ENCODE measurements at places on chromosomes 16 and 17. TPM values are rescaled to one million over a fixed set of nuclear protein-coding genes. Genes with fewer than 3 reads are reported as not detected.

Gene ABI3
- total RNA-seq, result 3.3 TPM

GRCh38 chr17:76469076-76469990, 1.9 kb downstream of the AANAT start:
- no peaks in the 10 kb centered on the region for H3K36me3 ChIP-seq
- no peak for DNase-seq
- no peak overlapping the region for H3K27ac ChIP-seq
- H3K27me3 ChIP-seq, result no peaks in the 10 kb centered on the region
- H3K4me1 ChIP-seq, result no peaks in the 10 kb centered on the region
- H3K4me3 ChIP-seq, result no peak overlapping the region

DNA sequence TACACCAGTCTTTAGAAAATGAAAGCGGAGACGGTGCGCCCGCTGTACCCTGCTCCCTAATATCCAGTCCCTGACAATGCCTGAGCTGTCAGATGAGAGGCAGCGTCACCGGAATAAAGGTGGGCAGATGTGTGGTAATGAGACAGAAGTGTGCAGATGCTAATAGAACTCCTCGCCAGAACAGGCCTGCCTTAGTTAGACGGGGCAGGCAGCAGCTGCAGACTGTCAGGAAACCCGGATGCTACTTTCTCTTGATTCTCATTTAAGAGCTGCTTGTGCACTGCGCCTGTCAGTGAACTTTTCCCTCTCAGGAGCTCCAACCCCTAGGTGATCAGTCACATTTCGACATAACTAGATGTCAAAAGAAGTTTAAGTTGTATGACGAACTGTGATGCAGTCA, 221.8 kb upstream of the IRX3 start:
- no peaks in the 10 kb centered on the region for H3K36me3 ChIP-seq
- no peak overlapping the region for H3K27ac ChIP-seq
- H3K4me1 ChIP-seq, result no peaks in the 10 kb centered on the region
- H3K27me3 ChIP-seq, result no peaks in the 10 kb centered on the region
- H3K4me3 ChIP-seq, result no peak overlapping the region

DNA sequence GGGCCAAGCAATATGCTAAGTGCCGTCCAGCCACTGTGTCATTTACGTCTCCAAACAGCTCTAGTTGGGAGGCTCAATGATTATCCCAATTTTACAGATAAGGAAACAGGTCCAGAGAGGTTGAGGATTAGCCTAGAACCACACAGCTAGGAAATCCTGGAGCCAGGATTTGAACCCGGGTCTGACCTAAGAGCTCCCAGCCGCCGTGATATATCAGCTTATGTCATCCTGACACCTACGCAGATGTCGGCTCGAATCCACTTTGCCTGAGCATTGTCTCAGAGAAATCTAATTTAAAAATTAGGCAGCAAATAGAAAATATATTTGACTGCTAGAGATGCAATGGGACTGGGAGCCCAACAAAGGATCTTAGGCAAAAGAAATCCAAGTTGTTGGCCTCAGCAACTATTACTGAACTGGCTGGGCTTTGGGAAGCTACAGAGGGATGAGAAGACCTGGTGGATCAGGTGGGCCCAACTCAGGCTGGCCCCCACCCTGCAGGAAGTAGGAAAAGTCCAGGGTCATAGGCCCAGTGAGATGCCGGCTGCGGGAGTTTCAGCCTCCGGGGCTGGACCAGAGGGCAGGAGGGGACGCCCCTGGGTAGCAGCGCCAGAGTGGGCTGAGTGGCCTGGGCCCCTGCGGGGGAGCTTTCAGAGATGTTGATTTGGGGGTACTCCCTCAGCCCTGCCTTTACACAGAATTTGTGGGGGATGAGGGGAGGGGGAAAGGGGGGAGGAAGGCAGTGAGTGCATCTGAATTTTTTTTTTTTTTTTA, 35.1 kb upstream of the IL21R start:
- H3K27ac ChIP-seq, result peak overlapping the region; percentile 71
- no peaks in the 10 kb centered on the region for H3K27me3 ChIP-seq
- H3K4me3 ChIP-seq, result no peak overlapping the region
- H3K4me1 ChIP-seq, result peaks cover 18% of the 10 kb centered on the region

- H3K36me3 ChIP-seq, result no peaks in the 10 kb centered on the region
- peak; percentile 29 for DNase-seq
- no peak overlapping the region for H3K27ac ChIP-seq
- H3K4me3 ChIP-seq, result no peak overlapping the region
- no peaks in the 10 kb centered on the region for H3K27me3 ChIP-seq
- H3K4me1 ChIP-seq, result no peaks in the 10 kb centered on the region
These were observed 159.8 kb downstream of the COPRS start for GRCh38 chr17:31699281-31699680.

Gene OR3A3
- not detected for total RNA-seq

GRCh38 chr17:81694810-81695209, 8.4 kb upstream of the MRPL12 start:
- no peaks in the 10 kb centered on the region for H3K4me1 ChIP-seq
- H3K4me3 ChIP-seq, result no peak overlapping the region
- H3K27ac ChIP-seq, result no peak overlapping the region

GRCh38 chr16:84889066-84889465, 69.3 kb downstream of the CRISPLD2 start:
- no peak overlapping the region for H3K27ac ChIP-seq
- no peaks in the 10 kb centered on the region for H3K36me3 ChIP-seq
- no peak for DNase-seq
- H3K4me3 ChIP-seq, result no peak overlapping the region
- H3K4me1 ChIP-seq, result no peaks in the 10 kb centered on the region

GRCh38 chr17:43217614-43218087, 6.0 kb downstream of the TMEM106A start:
- no peaks in the 10 kb centered on the region for H3K27me3 ChIP-seq
- no peaks in the 10 kb centered on the region for H3K4me1 ChIP-seq
- H3K4me3 ChIP-seq, result no peak overlapping the region
- no peak for DNase-seq
- H3K36me3 ChIP-seq, result no peaks in the 10 kb centered on the region
- no peak overlapping the region for H3K27ac ChIP-seq

DNA sequence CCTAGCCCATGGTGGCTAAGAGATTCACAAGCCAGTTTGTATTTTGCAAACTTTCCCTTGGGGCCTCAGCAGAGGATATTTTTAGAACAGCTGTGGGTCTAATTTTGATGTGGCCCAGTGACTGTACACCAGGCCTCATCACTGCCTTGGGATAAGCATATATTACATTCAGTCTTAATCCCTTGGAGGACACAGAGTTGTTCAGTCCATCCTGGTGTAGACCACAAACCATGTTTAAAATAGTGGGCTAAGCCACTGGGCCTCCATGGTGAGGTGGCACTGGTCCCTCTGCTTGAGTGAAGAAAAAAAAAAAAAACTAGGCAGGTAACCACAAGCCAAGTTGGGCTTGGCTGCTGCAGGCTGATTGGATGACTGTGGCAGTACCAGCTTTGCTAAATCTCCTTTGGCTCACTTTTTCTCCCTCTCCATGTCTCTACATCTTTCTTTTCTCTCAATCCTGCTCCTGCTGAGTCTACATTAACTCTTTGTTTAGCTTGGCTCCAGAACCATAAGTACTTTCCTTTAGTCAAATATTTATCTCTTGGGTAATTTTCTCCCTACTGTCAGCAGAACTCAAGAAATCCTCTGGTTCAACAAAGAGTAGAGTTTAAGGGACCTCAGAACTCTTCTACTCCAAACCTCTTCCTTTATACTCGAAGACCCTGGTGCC, 120.0 kb upstream of the TBX2 start:
- H3K27ac ChIP-seq, result no peak overlapping the region
- no peak for DNase-seq
- H3K27me3 ChIP-seq, result no peaks in the 10 kb centered on the region
- H3K4me1 ChIP-seq, result no peaks in the 10 kb centered on the region
- no peak overlapping the region for H3K4me3 ChIP-seq
- H3K36me3 ChIP-seq, result no peaks in the 10 kb centered on the region

Gene CCL3
- total RNA-seq, result 2.0 TPM

- peaks cover 4% of the 10 kb centered on the region for H3K4me1 ChIP-seq
- H3K4me3 ChIP-seq, result peak overlapping the region; percentile 33
- no peak overlapping the region for H3K27ac ChIP-seq
These were observed 1.3 kb downstream of the ARL5C start for GRCh38 chr17:39164675-39165143.

DNA sequence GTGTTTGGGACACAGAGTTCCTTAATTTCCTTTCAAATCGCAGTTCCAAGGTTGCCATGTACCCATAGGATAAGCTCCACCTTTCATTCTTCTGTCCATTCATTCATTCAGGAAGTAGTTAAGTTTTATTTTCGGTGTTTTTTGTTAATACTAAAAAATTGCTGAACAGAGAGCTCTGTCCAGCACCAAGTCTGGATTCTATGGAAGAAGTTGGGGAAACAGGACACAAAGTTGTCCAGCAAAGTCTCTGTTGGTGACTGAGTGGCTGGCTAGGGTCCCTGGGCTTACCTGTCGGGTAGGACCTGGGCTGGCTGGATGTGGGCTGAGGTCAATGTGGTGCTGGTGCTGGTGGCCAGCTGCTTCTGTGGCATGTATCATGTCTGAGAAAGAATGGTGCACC, 17.6 kb upstream of the CCL2 start:
- H3K27me3 ChIP-seq, result no peaks in the 10 kb centered on the region
- H3K4me3 ChIP-seq, result no peak overlapping the region
- no peaks in the 10 kb centered on the region for H3K36me3 ChIP-seq
- no peaks in the 10 kb centered on the region for H3K4me1 ChIP-seq
- DNase-seq, result no peak

DNA sequence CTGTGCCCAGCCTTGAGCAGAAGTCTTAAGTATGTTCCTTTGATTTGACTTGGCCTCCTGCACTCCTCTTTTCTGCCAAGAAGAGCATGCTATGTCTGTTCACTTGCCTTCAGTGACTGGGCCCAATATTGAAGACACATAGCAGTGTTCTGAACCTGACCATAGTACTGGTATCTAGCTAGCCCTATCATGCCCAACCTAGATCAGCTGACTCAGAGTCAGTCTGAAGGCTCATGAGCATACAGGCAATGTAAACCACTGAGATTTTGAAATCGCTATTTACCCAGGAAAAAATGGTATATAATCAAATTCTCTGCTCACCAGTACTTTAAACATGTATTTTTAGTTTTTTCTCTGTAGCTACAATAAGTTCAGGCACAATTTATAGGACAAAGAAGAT, 129.4 kb downstream of the TANC2 start:
- H3K4me3 ChIP-seq, result no peak overlapping the region
- no peaks in the 10 kb centered on the region for H3K4me1 ChIP-seq
- no peak for DNase-seq
- H3K27ac ChIP-seq, result no peak overlapping the region
- H3K27me3 ChIP-seq, result no peaks in the 10 kb centered on the region

DNA sequence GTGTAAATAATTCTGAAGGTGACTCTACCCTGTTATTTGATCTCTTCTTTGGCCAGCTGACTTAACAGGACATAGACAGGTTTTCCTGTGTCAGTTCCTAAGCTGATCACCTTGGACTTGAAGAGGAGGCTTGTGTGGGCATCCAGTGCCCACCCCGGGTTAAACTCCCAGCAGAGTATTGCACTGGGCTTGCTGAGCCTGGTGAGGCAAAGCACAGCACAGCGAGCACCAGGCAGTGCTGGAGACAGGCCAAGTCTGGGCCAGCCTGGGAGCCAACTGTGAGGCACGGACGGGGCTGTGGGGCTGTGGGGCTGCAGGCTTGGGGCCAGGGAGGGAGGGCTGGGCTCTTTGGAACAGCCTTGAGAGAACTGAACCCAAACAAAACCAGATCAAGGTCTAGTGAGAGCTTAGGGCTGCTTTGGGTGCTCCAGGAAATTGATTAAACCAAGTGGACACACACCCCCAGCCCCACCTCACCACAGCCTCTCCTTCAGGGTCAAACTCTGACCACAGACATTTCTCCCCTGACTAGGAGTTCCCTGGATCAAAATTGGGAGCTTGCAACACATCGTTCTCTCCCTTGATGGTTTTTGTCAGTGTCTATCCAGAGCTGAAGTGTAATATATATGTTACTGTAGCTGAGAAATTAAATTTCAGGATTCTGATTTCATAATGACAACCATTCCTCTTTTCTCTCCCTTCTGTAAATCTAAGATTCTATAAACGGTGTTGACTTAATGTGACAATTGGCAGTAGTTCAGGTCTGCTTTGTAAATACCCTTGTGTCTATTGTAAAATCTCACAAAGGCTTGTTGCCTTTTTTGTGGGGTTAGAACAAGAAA, 5.1 kb downstream of the STH start:
- peak; percentile 75 for DNase-seq
- H3K27me3 ChIP-seq, result no peaks in the 10 kb centered on the region
- no peak overlapping the region for H3K4me3 ChIP-seq
- H3K27ac ChIP-seq, result peak overlapping the region; percentile 40
- H3K4me1 ChIP-seq, result no peaks in the 10 kb centered on the region

DNA sequence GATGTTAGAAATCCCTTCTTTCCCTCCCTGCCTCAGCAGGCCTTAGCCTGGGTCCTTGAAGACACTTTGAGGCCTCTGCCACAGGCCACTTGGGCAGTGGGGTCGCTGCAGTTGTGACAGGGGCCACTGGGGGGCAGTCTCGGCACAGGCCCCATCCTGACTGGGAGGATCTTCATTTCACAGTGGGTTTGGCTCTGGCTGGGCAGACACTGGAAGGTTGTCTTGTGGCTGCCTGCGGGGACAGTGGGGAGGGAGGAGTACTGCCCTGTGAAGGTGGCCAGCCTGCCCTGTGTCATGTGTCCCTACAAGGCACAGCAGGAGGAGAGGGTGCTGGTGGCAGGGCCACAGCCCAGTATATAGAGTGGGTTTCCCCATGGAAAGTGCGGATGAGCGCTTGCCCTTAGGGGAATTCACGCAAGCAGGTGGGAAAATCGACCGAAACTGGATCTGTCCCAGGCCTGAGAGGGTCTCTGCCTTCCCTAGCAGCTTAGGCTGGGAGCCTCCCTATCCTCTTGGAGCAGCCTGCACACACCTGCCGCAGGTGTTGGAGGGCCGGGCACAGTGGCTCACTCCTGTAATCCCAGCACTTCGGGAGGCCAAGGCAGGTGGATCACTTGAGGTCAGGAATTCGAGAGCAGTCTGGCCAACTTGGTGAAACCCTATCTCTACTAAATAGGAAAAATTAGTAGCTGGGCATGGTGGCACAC, 28.8 kb downstream of the GINS2 start:
- H3K27ac ChIP-seq, result no peak overlapping the region
- no peaks in the 10 kb centered on the region for H3K27me3 ChIP-seq
- peak; percentile 67 for DNase-seq
- no peaks in the 10 kb centered on the region for H3K4me1 ChIP-seq
- no peak overlapping the region for H3K4me3 ChIP-seq

Gene MYH1
- not detected for total RNA-seq

Gene CNGB1
- total RNA-seq, result 0.05 TPM
